ENCODE measurements at places on chromosomes 1 and 21.

DNA sequence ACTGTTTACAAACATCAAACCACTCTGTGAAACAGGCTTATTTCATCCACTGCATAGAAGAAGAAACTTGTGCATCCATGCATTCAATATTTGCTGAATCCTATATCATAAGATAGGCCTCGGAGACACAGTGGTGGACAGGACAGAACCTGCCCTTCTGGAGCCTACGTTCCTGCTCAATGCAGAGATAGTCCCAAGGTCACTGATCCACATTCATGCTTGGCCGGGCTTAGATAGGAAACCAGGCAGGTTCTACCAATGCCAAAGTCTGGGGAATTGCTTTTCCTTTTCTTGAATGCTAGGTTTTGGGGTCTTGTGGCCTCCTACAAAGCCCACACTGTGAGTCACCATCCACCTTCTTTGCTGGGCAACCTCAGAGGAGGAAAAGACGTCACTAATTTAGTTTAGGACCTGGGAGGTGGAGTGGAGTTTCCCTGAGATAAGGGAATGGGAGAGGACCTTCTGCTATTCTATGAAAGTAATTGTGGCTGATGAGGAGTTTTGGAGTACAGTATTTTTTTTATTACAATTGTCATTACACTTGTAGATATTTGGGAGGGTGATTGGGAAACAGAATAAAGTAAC is 99.7 kb upstream of the CD34 start:
- no peak for DNase-seq

DNA sequence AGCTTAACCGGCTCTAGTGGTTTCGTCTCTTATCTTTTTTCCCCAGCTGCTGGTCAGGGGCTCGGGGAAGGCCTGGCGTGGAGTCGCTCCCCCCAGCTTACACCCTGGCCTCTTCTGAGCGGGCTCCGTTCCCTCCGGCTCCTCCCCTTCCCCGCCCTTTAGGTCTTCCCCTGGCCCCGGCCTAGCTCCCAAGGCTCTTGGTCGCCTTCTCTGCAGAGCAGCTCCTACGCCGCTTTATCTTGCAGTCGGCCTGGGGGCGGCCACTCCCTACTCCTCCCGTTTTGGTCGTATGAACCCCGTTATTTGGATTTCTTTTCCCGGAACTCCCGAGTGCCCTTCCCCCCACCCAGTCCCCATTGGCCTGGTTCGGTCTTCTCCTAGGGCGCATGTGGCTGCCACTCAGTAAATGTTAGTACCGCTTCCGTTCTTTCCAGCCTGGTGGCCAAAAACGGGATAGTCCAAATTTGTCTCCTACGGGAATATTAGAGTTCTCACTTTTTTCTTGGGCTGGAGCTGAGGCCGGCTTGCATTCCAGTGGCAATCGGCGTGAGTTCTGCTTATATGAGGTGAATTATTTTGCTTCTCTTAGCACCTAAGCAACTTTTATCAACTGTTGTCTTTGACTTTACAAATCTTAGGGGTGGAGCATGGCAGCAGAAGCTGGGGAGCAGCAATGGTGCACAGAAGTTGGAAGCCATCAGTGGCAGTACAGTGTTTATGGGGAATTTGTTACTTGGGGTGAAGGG is 467 bp downstream of the THRAP3 start:
- DNase-seq = peak; percentile 67

DNA sequence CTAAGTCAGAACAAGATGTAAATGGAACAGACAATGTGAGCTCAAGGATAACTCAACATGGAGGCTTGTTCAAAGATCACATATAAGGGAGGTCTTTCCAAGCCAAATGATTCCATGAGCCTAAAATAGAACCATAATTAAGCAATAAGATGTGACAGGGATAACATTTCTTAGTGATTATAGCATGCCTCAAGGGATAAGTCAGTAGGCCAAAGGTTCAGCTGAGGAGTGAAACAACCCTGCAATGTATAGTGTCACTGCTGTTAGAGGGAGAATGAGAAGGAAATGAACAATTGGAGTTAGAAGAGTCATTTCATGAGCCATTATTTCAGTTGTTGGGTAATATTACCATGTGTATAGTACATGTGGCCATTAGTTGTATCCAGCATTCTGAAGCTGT is 25.0 kb downstream of the GORAB start:
- DNase-seq = no peak

GRCh38 chr1:43582162-43582566 is 51.5 kb downstream of the PTPRF start:
- DNase-seq = peak; percentile 20

- no peak for DNase-seq
Observed at GRCh38 chr1:218585511-218586184, 240.5 kb downstream of the TGFB2 start.

DNA sequence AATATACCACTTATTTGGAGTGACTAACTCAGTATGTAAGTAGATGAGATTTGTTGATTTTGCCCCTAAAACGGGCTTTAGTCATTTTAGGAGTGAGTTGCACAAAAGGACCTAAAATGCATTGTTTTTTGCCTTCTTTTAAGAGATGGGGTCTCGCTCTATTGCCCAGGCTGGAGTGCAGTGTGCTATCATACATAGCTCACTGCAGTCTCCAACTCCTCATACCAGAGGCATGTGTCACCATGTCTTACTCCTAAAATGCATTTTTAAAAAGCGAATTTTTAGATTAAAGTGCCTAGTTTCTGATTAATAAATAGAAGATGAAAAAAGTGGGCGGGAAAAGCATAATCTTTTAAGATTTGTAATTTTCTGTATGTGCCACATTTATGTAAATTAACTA is 11.5 kb upstream of the NEXN start:
- no peak for DNase-seq

DNA sequence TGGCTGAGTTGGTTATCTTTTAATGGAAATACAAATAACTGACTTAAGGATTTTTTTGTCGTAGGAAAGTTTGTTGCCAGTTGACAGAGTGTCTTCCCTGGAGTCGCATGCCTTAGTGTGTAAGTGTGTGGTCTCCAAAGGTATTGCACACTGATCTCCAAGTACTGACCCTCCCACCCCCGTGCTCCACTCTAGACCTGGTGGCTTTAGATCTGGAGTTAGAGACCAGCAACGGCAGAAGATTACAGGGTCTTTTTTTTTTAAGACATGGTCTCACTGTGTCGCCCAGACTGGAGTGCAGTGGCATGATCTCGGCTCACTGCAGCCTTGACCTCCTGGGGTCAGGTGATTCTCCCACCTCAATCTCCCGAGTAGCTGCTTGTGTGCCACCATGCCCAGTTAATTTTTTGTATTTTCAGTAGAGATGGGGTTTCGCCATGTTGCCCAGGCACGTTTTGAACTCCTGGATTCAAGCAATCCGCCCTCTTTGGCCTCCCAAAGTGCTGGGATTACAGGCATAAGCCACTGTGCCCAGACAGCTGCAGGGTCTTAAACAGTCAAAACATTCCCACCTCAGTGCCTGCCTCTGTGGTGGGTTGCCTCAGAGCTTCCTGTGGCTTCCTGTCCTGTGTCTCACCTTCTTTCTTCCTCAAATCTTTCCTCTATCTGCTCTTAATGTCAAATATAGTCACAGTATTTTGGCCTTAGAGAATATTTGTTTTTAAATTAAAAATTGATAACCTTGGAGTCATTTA is 6.9 kb downstream of the TRAPPC10 start:
- no peak for DNase-seq

DNA sequence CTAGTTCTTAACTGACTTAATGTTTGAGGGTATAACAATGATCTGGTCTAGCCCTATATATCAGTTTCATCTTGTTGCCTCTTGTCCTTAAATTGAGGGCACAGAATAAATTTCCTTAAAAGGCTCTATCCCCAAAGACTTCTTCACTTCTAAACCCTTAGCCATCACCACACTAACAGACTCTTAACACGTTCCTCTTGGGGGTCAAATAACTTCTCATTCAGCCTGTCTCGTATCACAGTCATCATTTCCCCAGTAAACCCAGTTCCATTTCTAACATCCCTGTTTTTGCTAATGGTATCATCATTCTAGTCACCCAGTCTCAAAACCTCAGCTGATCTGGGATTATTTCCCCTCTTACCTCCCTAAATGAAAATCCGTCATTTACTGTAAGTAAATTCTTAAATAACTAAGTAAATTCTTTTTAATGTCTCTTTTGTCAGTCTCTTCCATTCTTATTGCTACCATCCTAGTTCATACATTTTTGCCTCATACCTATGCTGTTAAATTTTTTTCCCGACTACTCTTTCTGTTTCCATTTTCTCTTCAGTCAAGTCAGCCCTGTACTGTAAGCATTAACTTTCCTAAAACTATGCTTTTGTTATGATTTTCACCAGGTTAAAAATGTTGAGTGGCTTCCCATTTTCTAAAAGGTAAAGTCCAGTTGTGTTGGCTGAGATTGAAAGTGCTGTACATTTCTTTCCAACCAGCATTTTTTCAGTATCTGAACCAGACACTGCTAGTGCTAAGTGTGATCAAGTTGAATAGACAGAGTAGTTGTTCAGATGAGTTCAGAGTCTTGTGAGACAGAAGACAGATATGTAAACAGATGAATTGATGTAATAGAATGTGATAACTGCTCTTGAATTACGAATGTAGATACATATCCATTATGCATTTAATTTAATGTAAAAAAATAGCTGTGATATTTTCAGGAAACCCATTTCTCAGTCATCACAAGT is 6.9 kb downstream of the CTTNBP2NL start:
- no peak for DNase-seq

DNA sequence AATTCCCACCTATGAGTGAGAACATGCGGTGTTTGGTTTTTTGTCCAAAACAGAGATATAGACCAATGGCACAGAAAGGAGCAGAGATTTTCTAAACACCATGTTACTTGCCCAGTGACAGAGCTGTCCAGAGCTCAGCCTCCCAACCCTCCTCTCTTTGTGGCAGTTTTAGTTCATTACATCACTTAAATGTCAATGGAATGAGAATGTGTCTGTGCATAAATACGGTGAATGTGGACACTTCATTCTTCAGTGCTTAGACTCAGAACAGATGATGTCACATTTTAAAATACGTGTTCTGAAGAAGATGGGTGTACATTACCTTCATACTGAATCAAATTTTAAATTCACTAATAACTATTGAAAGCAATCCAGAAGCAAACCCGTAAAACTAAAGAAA is 374.9 kb downstream of the DSCAM start:
- no peak for DNase-seq

DNA sequence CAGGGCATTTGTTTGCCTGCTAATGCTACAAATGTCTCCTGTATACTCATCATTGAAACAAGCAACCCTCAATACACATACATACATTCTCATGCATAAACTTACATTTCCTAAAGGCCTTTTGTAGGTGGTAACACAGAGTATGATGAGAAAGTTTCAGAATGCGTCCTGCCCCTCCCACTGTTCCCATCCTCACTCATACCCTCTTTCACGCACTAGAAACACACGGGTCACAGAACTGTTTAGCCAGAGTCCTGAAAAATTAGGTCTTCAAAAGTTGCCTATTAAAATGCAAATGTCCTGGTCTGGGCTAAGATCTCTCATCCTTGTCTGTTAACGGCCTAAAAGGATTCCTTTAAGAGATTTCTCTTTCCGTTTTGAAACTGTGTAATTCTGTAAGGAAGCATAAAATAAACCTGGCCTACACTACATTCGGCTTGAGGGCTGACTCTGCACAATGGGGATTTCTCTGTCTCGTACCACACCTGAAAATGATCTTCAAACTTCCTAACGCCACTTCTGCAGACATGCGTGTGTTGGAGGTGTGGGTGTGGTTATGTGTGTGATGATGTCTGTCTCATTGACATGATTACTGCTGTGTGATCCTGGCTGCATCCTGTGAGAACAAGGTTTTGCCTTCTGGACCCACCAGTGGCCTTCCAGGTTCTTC is 5.3 kb upstream of the FCER1A start:
- no peak for DNase-seq

DNA sequence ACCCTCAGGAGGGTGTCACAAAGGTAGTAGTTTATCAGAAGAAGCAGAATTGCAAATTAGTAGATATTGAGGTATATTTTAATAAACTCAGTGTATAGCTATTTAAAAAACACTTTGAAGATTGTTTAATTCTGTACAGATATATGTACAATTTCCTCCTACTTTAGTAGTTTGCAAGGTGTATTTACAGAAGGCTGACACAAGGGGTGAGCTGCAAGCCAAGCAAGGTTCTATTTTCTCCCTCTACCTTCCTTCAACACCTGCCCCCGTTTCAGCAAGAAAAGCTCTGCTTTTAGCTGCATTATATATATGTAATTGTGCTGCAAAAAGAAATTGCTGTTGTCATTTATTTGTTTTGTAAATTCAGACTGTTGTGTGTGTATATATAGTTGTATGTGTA is 674.2 kb upstream of the PKN2 start:
- DNase-seq = no peak

GRCh38 chr1:99950486-99950885 is 19.3 kb upstream of the SLC35A3 start:
- DNase-seq = no peak

- no peak for DNase-seq
Observed at GRCh38 chr21:26769613-26770188, 75.5 kb downstream of the ADAMTS1 start.

DNA sequence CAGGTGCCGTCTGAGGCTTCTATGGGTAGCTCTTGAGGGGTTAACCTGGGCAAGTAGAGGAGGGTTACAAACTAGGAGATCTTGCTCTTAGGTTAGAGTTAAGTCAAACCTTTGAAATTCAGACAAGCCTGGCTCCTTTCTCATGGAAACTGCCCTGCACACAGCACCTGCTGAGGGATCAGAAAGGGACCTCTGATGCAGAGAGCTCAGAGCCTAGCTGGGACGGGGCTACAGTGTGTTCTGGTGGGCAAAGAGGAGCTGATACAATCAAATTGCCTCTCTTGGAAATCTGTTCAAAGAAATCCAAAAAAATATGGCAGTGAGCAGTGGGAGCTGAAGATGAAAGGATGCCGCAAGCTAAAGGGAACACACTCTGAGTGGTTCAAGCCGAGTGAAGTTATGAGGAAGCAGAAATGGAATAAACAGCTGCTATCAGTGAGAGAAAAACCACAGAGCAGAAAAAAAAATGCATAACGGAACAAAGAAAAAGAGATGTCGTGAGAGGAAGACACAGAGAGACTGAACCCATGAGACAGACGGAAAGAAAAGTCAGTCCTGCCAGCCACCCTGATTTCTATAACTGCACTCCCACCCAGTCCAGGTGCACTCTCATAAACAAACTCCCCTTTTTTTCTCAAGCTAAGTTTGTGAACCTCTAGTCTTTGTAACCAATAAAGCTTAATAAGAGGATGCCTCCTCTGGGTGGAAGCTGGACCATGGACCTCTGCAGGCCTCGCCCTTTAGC is 26.6 kb downstream of the PAFAH2 start:
- peak; percentile 5 for DNase-seq

GRCh38 chr1:206047271-206047670 is 5.7 kb upstream of the RHEX start:
- DNase-seq = no peak

GRCh38 chr1:68438310-68438709 is 11.4 kb downstream of the RPE65 start:
- DNase-seq = no peak

GRCh38 chr1:154624746-154625643 is 17.0 kb upstream of the ADAR start:
- no peak for DNase-seq

DNA sequence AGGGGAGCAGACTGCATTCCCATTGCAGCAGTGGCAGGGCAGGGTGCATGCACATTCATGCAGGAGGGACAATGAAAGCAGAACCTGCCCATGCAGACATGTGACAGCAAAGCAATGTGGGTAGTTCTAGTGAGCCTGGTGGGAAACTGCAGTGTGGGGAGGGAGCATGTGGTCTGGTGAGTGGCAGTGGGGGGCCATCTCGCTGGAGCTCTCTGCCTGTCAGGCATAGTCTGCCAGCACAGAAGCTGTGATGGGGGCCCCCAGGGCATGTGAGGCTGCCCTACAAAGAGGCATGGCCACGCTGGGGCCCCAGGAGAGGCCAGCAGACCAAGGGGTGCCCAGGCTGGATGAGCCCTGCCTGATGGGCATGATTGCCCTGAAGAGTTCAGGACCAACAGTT is 579.7 kb downstream of the PTPRC start:
- no peak for DNase-seq

- no peak for DNase-seq
Observed at GRCh38 chr1:150567341-150567716, 12.1 kb downstream of the MCL1 start.

Measured in GM18507 (cell line).